Osteocyte (in vitro differentiated cells): ENCODE measurements at places on chromosomes 3 and 15.

- no peaks in the 10 kb centered on the region for H3K36me3 ChIP-seq
- no peaks in the 10 kb centered on the region for H3K27me3 ChIP-seq
- H3K4me1 ChIP-seq: peaks cover 33% of the 10 kb centered on the region
Measured at GRCh38 chr3:4421121-4421520, 45.9 kb downstream of the SUMF1 start.

DNA sequence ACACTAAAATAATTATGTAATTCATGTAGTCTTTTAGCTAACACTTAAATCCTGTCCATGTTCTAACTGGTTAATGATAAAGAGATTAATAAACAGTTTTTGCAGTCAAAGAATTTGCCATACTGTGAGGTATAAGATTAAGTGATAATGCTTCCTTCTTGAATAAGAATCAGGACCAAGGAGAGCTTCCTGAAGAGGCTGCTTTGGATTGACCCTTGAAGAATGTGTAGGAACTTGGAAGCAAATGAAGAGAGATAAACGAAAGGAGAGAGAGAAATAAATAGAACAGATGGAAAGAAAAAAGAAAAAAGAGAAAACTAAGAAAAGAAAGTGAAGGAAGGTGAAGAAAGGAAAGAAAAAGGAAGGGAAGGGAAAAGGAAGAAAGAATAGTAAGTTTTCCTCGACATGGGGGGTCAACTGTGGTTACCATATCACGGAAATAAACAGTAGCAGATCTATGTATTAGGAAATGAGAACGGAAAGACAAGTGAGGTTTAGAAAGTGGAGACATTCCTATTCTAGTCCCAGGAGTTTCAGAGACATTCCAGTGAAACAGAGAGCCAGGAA lies 539.8 kb downstream of the FGF12 start:
- H3K4me1 ChIP-seq: no peaks in the 10 kb centered on the region
- H3K27me3 ChIP-seq: peaks cover 8% of the 10 kb centered on the region
- no peaks in the 10 kb centered on the region for H3K36me3 ChIP-seq
- H3K27ac ChIP-seq: no peak overlapping the region
- H3K4me3 ChIP-seq: no peak overlapping the region

DNA sequence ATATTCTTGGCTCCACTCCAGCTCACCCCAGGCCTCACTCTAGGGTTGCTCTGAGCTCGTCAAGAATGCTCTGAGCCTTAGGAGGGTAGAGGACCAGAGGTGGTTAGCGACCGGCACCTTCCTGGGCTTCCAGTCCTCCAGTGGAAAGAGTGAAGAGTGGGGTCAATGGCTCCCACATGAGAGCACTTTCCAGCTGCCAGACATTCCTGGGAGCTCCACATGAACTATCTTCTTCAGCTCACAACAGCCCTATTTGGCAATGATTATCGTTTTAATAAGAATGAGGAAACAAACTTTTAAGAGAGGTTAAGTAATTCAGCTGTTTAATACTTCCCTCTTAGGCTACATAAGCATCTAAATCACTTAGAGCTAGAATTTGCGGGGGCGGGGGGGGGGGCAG lies 139.3 kb downstream of the STT3B start:
- H3K4me1 ChIP-seq: no peaks in the 10 kb centered on the region
- H3K4me3 ChIP-seq: no peak overlapping the region
- no peak for DNase-seq
- H3K36me3 ChIP-seq: peaks cover 23% of the 10 kb centered on the region
- H3K27ac ChIP-seq: no peak overlapping the region

DNA sequence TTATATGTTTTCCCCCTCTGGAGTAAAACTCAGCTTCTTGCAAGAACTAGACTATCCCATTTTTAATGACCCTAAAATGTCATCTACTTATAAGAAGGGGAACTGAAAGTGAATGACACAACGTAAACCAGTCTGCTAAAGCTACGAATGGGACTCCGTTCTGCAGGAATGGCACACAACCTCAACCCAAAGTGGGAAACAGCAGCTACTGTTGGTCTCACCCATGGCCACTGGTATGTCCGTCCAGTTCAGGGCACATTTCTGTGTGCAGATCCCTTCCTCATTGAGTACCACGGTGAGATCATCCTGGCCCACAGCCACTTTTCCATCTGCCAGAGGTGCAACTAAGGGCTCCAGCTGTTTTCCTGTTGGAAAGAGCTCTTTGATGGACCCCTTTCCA lies 23.8 kb downstream of the VPS39 start:
- no peak overlapping the region for H3K4me3 ChIP-seq
- no peak overlapping the region for H3K27ac ChIP-seq
- H3K36me3 ChIP-seq: peaks cover 67% of the 10 kb centered on the region

DNA sequence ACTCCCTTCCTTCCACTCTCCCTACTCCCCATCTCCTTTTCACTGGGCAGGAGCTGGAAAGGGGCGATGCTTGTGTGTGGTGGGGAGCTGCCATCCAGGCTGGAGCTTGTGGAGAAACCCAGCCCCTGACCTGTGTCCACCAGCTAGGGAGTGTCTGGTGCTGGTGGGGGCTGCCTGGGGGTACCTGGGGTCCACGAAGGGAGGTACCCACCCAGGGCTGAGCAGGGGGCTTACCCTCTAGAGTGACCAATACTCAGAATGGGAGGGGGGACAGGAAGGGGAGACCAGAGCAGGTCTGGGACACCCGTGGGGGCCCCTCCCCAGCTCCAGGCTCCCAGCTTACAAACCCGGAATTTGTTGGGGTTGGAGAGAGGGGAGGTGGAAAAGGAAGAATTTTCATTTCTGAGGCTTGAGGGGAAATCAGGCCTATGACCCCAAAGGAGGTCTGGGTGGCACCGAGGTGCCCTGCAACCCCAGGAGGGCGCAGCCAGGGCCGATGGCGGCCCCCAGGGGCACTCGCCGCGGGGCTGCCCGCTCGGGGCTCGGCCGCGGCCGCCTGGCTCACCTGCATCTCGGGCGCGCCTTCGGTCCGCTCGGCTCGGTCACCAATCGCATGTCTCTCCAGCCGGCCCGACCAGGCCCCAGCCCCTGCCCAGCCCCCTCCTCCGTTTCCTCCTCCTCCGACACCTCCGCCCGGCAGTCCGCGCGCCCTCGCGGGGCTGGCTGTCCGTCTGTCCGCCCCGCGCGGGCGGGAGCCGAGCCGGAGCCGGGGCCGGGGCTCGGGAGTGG lies 773 bp downstream of the LINGO1 start:
- H3K27me3 ChIP-seq: peaks cover 49% of the 10 kb centered on the region
- H3K36me3 ChIP-seq: no peaks in the 10 kb centered on the region
- DNase-seq: no peak
- H3K4me1 ChIP-seq: peaks cover 13% of the 10 kb centered on the region

DNA sequence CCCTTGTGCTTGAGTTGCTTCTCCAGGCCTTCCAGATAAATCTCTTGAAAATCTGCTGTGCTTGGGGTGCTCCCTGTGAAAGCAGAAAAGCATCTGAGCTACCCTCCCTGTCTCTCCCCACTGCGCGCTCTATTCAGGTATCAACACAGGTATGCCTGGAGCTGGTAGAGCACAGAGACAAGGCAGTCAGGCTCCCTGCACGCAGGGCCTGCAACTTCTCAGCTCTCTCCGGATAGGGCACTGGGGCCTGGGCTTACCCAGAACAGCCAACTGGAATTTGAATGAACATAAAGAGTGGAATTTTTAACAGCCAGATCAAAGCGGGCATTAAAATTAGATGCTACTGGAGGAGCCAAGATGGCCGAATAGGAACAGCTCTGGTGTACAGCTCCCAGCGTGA lies 183.6 kb downstream of the XXYLT1 start:
- peaks cover 20% of the 10 kb centered on the region for H3K4me1 ChIP-seq
- H3K4me3 ChIP-seq: peak overlapping the region; percentile 55
- no peaks in the 10 kb centered on the region for H3K27me3 ChIP-seq
- no peak overlapping the region for H3K27ac ChIP-seq
- DNase-seq: no peak
- no peaks in the 10 kb centered on the region for H3K36me3 ChIP-seq

GRCh38 chr3:18649666-18650363 lies 224.7 kb upstream of the SATB1 start:
- H3K4me1 ChIP-seq: no peaks in the 10 kb centered on the region
- H3K27me3 ChIP-seq: no peaks in the 10 kb centered on the region
- no peak overlapping the region for H3K27ac ChIP-seq
- no peak for DNase-seq

- no peak for DNase-seq
- no peak overlapping the region for H3K4me3 ChIP-seq
- peaks cover 2% of the 10 kb centered on the region for H3K4me1 ChIP-seq
- H3K27ac ChIP-seq: no peak overlapping the region
- no peaks in the 10 kb centered on the region for H3K36me3 ChIP-seq
Measured at GRCh38 chr15:60905587-60905986, 323.5 kb downstream of the RORA start.
